Daoy (cell line): ENCODE measurements at places on chromosomes 16 and 17. TPM values are rescaled to one million over a fixed set of nuclear protein-coding genes. Genes with fewer than 3 reads are reported as not detected.

DNA sequence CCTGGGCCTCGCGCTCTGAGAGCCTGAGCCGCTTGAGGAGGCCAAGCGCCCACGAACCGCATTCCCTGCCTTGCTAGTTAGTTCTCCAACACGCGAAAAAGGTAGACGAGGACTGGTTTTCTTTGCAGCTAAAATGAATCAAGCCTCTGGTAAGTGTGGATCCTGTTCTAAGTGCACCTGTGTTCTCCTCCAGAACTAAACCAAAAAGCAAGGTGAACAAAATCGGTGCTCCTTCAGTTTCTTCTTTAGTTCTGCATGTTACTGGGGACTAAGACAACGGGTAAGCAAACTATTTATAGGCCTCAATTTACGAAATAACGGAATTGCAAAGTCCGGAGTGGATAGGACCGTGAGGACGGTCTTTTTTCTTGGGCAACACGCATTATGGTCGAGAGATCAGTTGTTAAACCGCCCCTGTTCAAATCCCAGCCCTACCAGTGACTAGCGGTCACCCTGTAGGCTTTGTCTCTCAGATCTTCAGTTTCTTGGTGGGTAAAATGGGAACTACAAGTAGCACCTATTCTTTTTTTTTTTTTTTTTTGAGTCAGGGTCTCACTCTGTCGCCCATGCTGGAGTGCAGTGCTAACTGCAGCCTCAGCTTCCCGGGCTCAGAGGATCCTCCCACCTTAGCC lies 993 bp upstream of the ANKRD11 start:
- DNase-seq = peak; percentile 5

- DNase-seq = no peak
These were observed 543 bp upstream of the GPS2 start for GRCh38 chr17:7315570-7316235.

- no peak for DNase-seq
These were observed 12.4 kb upstream of the ZNF19 start for GRCh38 chr16:71501547-71501946.

- no peak for DNase-seq
These were observed 21.9 kb downstream of the GLYR1 start for GRCh38 chr16:4825196-4825595.

DNA sequence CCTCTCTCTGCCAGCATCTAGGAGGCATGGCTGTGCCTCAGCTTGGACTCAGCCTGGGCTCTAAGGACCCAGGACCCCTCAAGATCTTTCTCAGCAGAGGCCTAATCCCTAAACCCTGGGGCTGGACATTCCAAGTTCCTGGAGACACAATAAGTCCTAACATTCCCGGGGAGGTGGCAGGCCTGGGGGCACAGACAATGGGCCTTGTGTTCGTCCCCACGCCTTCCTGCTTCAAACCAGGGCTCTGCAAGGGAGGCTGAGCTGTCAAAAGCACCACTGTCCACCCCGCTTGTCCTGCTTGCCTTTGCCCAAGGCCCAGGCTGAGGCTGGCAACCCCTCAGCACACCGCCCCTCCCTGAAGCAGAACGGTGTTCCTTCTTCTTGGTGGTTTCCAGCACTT lies 13.7 kb downstream of the SDK2 start:
- no peak for DNase-seq

DNA sequence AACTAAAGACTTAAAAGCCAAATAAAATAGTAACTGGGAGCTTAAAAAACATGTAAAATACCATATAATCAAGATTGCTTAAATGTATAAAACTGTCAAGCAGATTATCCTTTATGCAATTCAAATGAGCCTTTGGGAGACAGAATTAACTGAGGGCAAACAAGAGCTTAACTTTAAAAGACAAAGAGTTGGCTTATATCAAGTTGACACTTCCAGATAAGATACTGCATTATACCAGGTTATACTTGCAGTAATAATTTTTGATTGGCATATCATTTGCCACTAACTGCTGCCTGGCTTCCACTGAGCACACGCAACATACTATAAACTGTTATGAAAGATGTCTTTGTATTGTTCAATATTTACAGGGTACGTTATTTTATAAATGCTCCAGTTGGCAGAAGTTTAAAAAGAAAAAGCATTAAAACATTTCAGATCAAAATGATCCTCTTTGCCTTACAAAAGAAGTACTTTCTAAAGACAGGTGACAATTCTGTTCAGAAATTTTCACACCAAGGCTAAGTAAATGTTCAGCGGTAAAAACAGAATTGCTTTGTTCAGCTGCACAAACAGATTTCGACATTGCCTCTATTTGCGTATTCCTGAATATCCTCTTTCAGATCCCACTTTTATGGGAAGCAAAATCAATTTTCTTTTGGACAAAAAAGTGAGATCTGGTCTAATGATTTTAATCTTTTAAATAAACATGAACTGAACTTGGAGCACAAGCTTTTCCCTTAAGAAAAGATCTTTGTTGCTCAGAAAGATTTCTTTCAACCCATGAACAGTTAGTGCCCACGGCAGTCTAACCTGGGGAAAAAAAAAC lies 50.7 kb downstream of the TOX3 start:
- no peak for DNase-seq

GRCh38 chr16:27431773-27432532 lies 30.0 kb downstream of the IL21R start:
- peak; percentile 62 for DNase-seq

The CCL13 gene
- not detected in 2 replicates for total RNA-seq

The SLC35G6 gene
- 0.06 TPM in 1 of 2 replicates, not detected in the other for total RNA-seq

The SNX20 gene
- total RNA-seq = not detected in 2 replicates

The KRT13 gene
- not detected in 2 replicates for total RNA-seq

DNA sequence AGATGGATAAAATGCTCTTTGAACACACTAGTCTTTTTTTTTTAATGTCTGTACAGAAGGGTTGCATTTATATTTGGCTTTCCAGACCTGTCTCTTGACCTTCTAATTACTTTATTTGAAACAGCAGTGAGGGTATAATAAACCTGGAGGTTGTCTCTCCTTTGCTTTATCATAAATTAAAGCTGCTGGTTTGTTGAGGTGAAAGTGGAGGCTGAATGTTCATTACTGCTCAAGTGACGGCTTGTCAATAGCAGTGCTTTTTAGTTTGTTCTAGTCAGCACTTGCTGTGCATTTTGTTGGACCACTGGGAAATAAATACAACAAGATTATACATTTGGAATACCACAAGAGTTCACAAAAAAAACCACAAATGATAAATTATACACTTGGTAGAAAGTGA lies 264.2 kb downstream of the IRX3 start:
- no peak for DNase-seq

DNA sequence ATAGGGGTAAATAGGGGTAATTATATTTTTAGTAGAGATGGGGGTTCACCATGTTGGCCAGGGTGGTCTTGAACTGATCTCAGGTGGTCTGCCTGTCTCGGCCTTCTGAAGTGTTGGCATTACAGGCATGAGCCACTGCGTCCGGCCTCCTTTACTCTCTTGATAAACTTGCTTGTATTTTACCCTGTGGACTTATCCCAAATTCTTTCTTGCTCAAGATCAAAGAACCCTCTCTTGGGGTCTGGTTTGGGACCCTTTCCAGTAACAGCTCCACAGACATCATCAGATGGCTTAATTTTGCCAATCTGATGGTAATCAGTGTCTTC lies 5.6 kb upstream of the C1QTNF1 start:
- no peak for DNase-seq

The C16orf78 gene
- not detected in 2 replicates for total RNA-seq

GRCh38 chr16:4847774-4848587 lies 700 bp downstream of the UBN1 start:
- peak; percentile 61 for DNase-seq

The ZNF652 gene
- 4.5 and 6.8 TPM in 2 replicates for total RNA-seq

- DNase-seq = no peak
These were observed 6.8 kb downstream of the CDK5R1 start for GRCh38 chr17:32493571-32493970.

DNA sequence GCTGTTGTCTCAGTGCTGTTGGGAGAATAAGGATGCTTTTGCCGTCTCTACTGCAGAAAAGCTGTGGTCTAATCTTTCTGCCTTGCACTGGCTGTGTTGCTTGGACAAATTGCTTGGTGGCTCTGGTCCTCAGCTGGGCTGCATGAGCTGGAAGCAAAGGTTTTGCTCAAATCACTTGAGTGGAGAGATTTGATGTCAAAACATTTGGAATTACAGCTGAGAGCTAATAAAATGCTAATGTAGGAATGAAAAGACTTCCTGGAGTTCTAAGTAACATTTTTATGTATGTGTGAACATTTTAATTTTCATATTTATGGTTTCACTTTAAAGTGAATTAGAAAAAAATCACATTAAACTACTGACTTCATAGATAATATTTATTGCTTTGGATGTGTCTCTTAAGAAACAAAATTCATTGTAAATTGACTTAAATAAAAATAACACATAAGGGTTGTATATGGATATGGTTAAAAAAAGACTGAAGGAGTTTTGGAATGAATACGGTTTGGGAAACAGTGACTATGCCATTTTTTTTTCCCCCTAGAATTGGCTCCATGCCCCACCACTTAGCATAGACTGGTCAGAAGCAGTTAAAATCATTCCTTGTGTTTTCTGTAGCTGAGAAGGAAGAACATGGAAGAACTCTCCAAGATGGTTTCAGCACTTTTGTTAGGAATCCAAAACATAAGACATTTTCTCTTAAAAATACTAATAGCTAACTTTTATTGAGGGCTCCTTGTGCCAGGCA lies 39.2 kb upstream of the FAM20A start:
- DNase-seq = no peak

The CTDNEP1 gene
- 25.5 and 27.6 TPM in 2 replicates for total RNA-seq

GRCh38 chr16:86496262-86496928 lies 13.9 kb upstream of the FOXF1 start:
- DNase-seq = no peak

DNA sequence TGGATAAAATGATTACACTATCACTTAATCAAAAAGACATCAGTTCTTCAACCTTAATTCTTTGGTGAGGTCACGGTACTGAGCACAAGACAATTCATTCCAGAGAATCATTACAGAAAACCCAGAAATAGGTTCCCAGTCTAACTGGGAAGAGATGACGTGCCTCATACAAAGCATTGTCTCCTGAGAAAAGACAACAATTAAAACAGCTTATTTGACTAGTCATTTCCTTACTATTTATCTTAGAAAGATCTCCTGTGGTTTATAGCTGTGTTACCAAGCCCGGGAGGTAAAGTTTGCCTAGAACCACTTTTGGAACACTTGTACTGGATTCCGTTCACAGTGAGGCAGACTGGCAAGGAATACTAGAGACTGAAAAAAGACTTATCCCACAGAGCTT lies 5.1 kb downstream of the PHF12 start:
- peak; percentile 77 for DNase-seq

The ADORA2B gene
- 37.1 and 48.8 TPM in 2 replicates for total RNA-seq

GRCh38 chr17:39151943-39152818 lies 744 bp upstream of the PLXDC1 start:
- peak; percentile 48 for DNase-seq

The OR2C1 gene
- total RNA-seq = not detected in 2 replicates

- DNase-seq = peak; percentile 60
These were observed 1.2 kb downstream of the HS3ST3B1 start for GRCh38 chr17:14302091-14302430.

- no peak for DNase-seq
These were observed 328 bp upstream of the DRC7 start for GRCh38 chr16:57694231-57694724.

The DCTPP1 gene
- total RNA-seq = 27.3 and 30.3 TPM in 2 replicates

- DNase-seq = no peak
These were observed 10.8 kb upstream of the ITGA3 start for GRCh38 chr17:50045154-50045553.

The TLCD3B gene
- not detected in 2 replicates for total RNA-seq

The TP53TG3F gene
- 0.29 TPM in 1 of 2 replicates, not detected in the other for total RNA-seq

- no peak for DNase-seq
These were observed 43.4 kb downstream of the TAOK1 start for GRCh38 chr17:29433541-29433940.

The TLCD2 gene
- total RNA-seq = 0.17 and 0.71 TPM in 2 replicates

- DNase-seq = peak; percentile 89
These were observed 256.2 kb downstream of the FOXL1 start for GRCh38 chr16:86834451-86835035.

DNA sequence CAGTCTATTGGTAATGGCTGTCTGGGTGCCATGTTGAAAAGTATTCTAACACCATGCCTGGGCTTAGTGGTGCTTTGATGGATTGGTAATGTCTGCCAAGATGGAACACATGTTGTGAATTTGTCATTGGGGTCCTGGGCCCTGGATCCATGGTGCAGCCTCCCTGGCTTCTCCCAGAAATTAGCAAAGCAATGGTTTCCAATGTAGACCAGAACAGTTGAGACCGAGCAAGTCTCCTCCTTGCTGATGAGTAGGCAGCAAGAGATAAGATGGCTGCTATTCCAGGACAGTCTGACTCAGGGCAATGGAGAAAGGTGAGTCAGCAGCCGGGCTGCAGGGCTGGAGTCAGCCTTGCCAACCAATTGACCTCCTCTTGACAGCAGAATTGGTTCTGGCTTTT lies 30.8 kb downstream of the GPR139 start:
- DNase-seq = peak; percentile 71

The TANGO6 gene
- total RNA-seq = 4.2 and 12.8 TPM in 2 replicates

GRCh38 chr17:75776386-75777295 lies 8.0 kb upstream of the UNK start:
- peak; percentile 13 for DNase-seq

GRCh38 chr17:7063518-7064094 lies 16.4 kb downstream of the CLEC10A start:
- no peak for DNase-seq

DNA sequence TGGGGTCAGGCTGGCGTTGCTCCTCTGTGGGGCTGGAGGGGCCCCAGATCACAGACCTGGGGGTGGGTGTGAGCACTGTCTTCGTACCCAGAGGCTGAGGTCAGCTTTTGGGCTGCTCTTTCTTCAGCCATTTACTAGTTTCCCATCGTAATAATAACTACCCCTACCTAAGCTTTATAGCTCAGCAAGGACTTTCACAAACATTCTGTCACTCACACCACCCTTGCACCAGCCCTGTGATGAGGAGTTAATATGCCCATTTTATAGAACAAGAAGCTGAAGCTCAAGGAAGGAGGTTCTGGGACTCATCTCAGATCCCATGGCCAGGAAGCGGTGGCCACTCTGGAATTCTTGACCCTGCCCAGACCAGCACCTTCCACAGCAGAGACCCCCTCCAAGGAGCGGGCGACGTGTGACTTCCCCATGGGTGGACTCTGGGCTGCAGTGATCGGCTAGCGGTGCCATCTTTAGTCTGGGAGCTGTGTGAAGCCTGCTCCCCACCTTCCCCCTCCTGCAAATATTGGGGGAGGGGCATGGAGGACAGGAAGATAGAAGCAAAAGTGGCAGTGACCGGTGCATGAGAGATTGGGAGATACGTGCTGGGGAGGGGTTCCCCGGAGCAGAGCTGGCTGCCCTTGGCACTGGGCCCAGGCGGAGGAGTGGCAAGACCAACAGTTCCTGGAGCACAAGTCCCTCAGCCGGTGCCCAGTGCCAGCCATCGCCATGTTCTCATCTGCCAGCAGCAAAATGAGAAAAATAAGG lies 81.8 kb upstream of the TOB1 start:
- DNase-seq = no peak
